T-helper 2 cell treated with Interferon-gamma antibody and Interleukin-4, amounts not matched to agents 5 μg/mL and 100 μg/mL, for 36 hours (primary cell): ENCODE measurements at places on chromosomes 5 and 9.

DNA sequence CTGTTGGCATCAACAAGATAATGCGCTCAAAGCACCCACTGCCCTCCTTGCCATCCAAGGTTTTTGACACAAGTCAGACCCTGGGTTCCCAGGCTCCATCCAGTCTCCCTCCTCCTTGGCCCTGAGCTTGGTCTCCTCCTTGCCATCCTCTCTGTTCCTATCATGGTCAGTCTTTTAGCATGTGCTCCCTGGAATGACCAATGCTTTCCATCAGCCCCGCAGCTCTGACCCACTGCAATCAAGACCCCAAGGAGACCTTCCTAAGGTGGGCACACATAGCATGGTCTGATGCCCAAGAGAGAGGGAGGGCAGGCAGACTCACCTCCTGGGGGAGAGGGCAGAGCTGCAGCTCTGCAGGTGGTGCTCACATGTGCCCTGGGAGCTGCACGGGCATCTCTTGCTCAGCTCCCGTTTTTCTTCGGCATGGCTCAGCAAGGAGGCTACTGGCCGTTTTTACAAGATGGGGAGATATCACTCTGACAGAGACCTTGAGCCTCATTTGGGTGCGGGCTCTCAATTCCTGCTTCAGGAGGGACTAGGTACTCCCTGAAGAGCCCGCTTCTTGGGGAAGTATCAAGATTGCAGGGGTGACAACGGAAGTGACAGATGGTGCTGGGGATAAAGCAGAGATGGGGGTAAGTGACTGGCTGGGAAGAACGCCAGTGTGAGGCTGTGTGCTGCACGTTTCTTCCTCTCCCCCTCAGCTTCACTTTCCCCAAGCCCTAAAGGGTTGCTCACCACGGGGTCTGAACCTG, 3.3 kb downstream of the SEPTIN8 start:
- peaks cover 36% of the 10 kb centered on the region for H3K27me3 ChIP-seq
- H3K36me3 ChIP-seq: no peaks in the 10 kb centered on the region
- H3K4me3 ChIP-seq: no peak overlapping the region
- no peak for DNase-seq
- H3K27ac ChIP-seq: no peak overlapping the region

GRCh38 chr5:143614831-143615230, 197.1 kb upstream of the HMHB1 start:
- H3K36me3 ChIP-seq: peaks cover 7% of the 10 kb centered on the region
- H3K27ac ChIP-seq: no peak overlapping the region
- no peak overlapping the region for H3K4me3 ChIP-seq
- peaks cover 8% of the 10 kb centered on the region for H3K27me3 ChIP-seq
- peaks cover 13% of the 10 kb centered on the region for H3K4me1 ChIP-seq
- no peak for DNase-seq

GRCh38 chr5:9037048-9037447, 508.8 kb downstream of the SEMA5A start:
- H3K4me3 ChIP-seq: no peak overlapping the region
- no peaks in the 10 kb centered on the region for H3K27me3 ChIP-seq
- H3K27ac ChIP-seq: no peak overlapping the region
- no peak for DNase-seq

DNA sequence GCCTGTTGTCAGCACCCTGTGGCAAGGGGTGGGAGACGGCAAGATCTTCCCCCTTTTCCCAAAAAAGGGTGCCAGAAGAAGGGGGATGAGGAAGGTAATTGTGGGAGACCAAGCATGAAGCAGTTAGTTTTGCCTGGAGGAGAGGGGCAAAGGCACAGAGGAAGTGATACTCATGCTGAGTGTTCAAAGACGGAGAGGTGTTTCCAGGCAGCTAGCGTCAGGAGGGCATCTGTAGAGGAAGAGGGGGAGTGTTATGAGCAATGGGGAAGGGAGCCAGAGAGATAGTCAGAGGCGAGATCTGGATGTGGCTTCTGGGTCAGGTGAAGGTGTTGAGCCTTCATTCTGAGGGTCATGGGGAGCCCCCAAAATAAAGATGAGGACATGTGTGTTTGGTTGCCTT, 26.9 kb upstream of the ADAM19 start:
- peak; percentile 57 for DNase-seq
- H3K27ac ChIP-seq: peak overlapping the region; percentile 91
- H3K4me1 ChIP-seq: peaks cover 76% of the 10 kb centered on the region

DNA sequence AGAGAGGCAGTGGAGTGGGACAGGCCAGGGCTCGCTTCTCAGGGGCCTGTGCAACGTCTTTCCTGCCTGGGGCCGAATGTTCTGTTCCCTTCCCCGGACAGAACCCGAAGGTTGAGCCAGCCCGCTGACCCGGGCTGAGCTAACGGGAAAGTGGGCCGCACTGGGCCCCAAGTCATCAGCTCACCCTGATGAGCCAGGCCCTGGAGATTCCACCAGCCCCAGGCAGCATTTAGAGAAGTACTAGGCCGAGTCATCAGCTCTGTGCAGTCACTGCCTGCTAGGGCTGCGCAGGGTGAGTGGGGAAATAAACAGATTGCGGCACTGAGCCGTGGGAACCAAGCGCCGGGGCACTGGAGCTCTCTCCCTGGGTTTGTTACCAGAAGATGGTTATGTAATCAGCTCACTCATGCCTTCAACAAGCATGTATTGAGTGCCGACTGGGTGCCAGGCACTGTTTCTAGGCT, 29.1 kb upstream of the DUSP1 start:
- peaks cover 3% of the 10 kb centered on the region for H3K4me1 ChIP-seq
- DNase-seq: no peak
- no peak overlapping the region for H3K27ac ChIP-seq
- H3K36me3 ChIP-seq: no peaks in the 10 kb centered on the region
- no peaks in the 10 kb centered on the region for H3K27me3 ChIP-seq
- H3K4me3 ChIP-seq: no peak overlapping the region

DNA sequence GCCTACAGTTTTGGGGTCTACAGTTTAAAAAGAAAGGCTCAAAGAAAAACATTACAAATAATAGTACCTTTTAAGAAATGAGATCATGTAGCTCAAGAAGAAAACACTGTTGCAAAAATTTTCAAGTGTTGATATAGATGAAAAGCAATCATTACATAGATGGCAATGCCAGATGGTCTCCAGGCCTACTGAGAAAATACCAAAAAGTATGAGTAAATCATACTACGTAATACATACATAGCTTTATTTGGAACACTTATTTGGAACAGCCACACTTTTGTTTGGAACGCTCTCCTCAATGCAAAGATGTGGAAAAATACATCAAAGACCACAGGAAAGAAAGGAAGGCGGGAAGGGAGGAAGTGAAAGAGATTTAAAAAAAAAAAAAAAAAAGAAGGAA, 44.1 kb downstream of the MARCHF11 start:
- DNase-seq: no peak
- no peaks in the 10 kb centered on the region for H3K27me3 ChIP-seq
- no peaks in the 10 kb centered on the region for H3K36me3 ChIP-seq
- H3K27ac ChIP-seq: no peak overlapping the region

DNA sequence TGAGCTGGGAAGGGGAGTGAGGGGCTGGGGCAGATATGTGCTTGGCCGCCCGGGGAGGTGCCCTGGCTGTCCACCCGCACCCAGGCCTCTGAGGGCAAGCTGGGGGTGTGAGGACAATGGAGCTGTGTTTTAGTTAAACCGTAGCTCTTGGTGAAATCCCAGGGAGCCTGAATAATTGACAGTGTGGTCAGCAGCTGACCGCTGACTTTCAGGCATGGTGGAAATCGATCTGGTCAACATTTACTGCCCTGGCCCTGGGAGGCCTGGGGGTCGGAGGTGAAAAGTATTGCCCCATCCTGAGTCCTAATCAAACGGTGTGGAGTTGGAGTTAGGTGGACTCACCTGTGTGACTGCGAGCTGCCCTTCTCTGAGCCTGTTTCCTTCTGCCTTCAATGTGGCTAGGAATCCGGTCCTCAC, 31.2 kb upstream of the CRB2 start:
- H3K36me3 ChIP-seq: no peaks in the 10 kb centered on the region
- H3K27ac ChIP-seq: no peak overlapping the region
- peaks cover 45% of the 10 kb centered on the region for H3K4me1 ChIP-seq

- H3K4me1 ChIP-seq: no peaks in the 10 kb centered on the region
- H3K27ac ChIP-seq: no peak overlapping the region
Observed at GRCh38 chr5:171647904-171648260, 137.7 kb upstream of the SMIM23 start.

DNA sequence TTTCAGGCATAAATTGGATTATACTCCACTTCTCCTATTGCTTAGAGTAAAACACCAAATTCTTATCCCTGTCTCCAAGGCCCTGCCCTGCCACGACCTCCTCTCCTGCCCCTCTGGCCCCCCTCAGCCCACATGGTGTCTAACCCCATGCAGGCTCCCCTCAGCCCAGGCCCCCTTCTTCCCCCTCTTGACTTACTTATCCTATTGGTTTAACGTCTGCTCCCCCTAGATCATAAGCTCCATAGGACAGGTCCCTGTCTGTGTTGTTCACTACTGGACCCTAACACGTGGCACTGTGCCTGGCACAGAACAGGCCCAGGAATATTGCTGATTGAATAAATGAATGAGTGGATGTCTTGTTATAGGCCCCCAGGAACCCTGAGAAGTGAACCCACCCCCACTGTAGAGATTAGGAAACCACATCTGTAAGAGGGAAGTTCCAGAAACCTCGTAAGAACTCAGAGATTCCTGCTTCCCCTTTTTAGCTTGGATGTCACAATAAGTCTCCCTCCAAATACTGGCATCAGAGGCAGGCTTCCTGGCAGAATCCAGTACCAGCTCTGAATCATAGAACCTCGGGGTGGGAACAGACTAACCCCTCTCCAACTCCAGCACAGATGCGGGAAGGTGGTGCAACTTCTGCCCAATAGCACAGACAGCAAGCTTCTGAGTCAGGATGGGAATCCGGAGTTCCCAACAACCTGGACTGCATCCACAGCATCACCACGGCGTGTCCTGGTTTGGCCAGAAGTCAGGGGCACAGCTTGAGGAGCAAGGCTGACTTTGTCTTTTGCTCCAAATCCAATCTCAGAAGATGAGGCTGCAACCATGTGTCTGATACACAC, 31.5 kb downstream of the HRH2 start:
- DNase-seq: no peak
- no peak overlapping the region for H3K4me3 ChIP-seq
- peaks cover 20% of the 10 kb centered on the region for H3K36me3 ChIP-seq
- peaks cover 27% of the 10 kb centered on the region for H3K4me1 ChIP-seq
- no peaks in the 10 kb centered on the region for H3K27me3 ChIP-seq
- H3K27ac ChIP-seq: peak overlapping the region; percentile 14

DNA sequence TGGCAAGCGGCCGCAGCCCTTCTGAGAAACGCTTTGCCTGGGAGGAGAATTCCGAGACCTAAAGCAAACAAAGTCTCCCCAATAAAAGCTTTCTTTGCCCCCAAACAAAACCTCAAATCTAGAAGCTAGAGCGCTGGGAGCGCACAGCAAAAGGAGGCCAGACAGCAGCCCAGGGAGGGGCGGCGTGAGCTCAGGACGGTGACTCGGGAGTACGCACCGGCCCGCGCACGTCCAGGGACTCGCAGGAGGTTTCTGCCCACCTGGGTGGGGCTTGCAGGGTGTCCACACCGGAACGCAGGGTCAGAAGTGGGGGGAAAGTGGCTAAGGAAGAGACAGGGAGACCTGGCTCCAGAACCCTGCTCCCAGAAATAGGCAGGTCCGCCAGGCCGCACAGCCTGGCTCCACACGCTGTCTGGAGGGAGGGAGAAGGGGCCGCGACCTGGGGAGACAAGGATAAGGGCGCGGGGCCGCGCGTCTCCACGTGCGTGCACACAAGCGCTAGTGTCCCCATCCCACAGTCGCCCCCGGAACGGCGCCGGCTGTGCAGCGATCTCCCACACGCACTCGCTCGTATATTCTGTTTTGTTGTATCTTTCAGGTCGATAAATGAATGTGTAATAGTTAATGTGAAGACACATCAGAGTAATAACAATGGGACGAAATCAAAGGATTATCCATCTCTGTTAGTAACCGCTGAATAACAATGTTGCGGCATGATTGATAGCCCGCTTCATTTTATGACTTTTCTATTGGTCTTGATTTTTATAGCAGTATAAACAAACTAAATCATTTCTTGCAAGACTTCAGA, 2.3 kb upstream of the OTP start:
- H3K27ac ChIP-seq: peak overlapping the region; percentile 58
- no peak for DNase-seq
- H3K4me1 ChIP-seq: peaks cover 17% of the 10 kb centered on the region

- peaks cover 9% of the 10 kb centered on the region for H3K4me1 ChIP-seq
- H3K4me3 ChIP-seq: no peak overlapping the region
- DNase-seq: no peak
- H3K27me3 ChIP-seq: peaks cover 2% of the 10 kb centered on the region
Observed at GRCh38 chr9:94847486-94847885, 121.0 kb downstream of the AOPEP start.

- H3K4me1 ChIP-seq: peaks cover 3% of the 10 kb centered on the region
- DNase-seq: no peak
- peaks cover 14% of the 10 kb centered on the region for H3K36me3 ChIP-seq
- H3K4me3 ChIP-seq: no peak overlapping the region
Observed at GRCh38 chr9:15253786-15254185, 53.2 kb downstream of the TTC39B start.

DNA sequence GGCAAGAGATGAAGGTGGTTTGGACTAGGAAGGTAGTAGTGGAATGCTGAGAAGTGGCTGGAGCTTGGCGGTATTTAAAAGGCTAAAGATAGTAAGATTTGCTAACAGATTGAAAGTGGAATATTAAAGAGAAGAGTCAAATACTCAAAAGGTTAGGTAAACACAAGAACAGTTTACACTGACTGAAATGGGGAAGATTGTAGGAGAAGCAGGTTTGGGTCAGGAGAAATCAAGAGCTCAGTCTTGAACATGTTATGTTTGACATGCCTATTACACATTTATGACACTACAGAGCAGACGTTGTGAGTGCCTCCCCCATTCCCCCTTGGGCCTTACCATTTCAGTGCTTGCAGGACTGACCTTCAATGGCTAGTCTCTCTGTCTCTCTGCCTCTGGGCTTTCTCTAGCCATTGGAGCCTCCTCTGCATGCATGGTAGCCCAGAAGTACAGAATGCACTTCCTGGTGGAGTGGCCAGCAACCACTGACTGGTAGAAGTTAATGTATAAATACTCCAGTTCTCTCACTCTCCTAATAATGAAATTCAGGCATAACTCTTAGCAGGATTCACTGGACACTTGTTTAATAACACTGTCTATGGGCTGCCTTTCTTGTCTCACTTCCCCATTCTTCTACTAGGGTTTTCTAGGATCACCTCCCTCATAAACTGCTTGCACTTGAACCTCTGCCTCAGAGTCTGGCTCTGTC, 56.8 kb downstream of the HMGCS1 start:
- DNase-seq: no peak
- H3K27ac ChIP-seq: no peak overlapping the region
- H3K36me3 ChIP-seq: no peaks in the 10 kb centered on the region
- H3K4me1 ChIP-seq: peaks cover 5% of the 10 kb centered on the region
